ENCODE measurements at places on chromosomes 2 and 18.

- DNase-seq = no peak
These were observed 36.2 kb downstream of the EHD3 start for GRCh38 chr2:31270131-31270530.

- DNase-seq = peak; percentile 99
These were observed at the start of gene ARHGAP15 for GRCh38 chr2:143128681-143129580. TSS of gene ARHGAP15 (plus strand) at chr2:143129419.

- DNase-seq = no peak
These were observed 144.0 kb downstream of the CLIP4 start for GRCh38 chr2:29259221-29259620.

DNA sequence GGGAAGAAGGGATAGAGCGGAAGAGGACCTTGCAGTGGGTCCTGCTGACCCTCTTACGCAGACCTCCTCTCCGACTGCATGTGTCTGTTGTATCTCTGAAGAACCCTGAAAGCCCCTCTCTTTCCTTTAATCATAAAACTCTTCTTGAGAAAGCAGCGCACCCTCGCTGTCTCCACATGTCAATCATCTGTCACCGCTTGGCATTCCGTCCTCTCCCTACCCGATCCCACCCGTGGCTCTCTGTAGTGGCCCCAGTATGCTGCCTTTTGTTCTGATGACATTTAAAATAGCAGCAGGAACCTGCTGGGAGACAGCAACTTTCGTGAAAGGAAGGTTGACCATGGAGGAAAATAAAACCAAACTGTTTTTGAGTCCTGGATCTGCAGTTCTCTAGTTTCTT lies 582.9 kb upstream of the SALL3 start:
- DNase-seq = no peak

GRCh38 chr2:29921560-29921915 lies at the start of gene ALK:
TSS of gene ALK (minus strand) at chr2:29921586. CDS start at chr2:29920659, 927 bp downstream.
- DNase-seq = peak; percentile 91

DNA sequence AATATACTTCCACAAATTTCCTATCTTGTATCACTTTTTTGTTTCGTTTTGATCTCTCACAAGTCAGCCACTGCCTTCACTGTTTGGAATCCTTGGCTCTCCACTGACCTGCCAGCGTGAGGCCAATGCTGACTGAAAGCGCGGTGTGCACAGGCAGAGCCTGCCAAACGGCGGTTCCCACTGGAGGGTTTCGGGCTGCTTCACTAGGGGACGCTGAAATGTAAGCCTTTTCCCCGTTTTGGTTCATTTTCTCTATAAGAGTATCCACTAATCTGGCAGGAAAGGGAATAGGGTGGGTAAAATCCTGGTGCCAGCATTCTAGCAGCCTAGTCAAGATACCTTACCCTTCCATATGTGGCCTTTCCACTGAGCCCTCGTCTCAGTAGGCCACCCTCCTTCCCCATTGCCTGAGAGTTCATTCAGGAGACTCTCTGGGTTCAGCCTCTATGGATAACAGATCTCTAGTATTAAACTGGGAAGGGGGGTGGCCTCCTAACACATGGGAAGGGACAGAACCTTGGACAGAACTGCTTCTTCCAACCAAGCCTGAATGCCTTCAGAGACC lies 91.5 kb downstream of the DYM start:
- DNase-seq = no peak

DNA sequence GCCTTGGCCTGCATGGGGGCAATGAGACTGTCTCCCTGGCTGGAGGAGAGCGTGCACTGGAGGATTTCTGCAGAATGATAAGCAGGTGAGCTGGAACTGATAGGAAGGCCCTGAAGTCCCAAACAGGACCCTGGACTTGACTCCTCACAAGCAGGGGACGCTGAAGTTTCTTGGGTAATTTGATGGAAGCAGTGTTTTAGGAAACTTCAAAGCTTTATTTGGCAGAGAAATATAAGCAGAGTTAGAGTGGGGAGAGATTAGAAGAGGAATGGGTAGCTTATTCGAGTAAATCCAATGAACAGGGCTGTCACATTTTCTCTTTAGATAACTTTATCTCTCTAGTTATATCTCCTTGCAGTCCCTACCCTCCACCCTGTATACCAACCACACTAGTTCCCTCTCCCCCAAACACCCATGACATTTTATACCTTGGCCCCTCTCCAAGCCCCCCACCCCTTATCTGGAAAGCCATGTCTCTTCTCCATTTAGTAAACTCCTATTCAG lies 73.6 kb upstream of the IGFBP5 start:
- DNase-seq = no peak

- DNase-seq = no peak
These were observed 22.5 kb upstream of the RAB31 start for GRCh38 chr18:9685615-9685890.

DNA sequence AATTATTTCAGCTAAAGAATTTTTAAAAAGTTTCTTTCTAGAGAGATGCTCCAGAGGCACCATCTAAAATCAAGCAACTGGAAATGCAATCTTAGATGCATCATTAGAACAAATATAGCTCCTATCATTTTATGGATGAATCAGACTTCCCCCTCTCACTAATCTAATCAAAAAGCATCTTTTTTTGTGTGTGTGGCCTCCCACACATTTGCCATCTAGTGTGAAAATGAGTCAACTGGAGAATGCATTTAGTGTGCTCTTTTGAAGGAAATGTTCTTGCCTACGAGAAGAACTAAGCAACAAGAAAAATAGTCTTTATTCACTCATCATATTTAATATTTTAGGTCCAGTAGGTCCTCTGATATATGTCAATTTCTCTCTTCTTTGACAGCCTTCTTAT lies 39.5 kb upstream of the FIGN start:
- no peak for DNase-seq

DNA sequence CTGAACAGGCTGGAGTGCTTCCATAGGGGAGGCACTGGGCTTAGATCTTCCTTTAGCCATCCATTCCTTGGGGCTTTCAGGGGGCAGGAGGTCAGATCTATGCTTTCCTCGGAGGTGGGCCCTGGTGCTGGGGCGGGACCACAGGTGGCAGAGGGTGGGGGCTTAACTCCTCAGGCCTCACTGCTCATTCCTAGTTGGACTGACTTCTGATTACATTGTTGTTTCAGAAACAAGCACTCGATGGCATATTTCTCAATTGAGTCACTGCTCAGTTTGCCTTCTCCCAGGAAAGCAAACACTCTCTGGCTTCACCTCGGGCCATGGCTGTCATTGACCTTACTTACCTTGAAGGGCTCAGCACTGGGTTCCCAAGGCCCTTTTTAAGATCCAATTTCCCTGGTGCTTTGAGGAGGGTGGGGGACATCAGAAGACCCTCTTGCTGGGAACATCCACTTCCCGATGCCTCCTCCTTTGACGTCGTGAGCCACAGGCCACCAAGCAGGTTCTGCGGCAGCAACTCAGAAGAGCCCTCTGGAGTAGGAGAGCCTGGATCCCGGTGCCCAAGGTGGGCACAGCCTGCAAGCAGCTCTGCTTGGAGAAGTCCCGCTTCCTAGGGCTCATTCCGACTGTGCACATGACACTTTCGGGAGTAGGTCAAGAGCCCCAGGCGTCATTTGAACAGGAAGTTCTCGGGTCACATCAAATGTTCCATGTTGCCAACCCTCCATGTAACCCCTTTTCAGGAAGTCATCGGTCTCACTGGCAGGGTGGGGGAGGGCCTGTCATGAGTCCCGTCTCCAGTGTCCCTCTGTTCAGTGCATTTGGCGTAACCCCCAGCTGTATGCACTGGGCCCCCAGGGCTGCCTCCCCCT lies 40.6 kb downstream of the SDC1 start:
- DNase-seq = no peak

DNA sequence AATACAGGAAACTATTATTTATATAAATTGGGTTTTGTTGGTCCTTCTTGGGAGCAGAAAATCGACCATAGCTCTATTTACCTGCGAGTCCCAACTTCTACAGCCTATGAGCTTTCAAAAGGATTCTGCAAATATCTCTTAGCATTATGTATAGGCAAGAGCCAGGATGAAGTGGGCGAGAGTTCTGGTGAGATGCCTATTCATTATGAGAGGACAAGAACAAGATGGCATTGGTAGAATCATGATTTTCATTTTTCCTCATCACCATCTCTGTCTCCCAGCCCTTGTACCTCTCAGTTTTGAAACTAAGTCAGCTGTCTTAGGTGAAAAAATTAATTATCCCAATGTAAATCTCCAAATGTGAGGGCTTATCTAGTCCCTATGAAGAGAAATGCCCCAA lies 25.0 kb downstream of the WIPF1 start:
- DNase-seq = no peak

DNA sequence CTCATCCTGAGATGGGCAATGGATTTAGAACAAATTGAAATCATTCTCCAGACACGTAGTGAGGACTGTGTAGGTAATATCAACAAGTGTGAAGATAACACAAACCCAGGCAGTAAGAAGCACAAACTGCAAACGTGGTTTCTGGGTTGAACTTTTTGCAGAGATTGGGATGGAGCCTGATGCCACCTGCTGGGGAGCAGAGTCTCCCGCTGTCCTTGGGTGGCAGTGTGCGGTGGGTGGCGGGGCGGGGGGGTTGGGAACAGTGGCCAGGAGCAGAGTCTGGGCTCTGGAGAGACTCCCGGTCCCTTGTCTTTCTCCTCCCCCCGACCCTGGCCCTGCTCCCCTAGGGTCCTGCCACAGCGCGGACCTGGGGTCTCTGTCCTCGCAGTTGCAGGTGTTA lies 19.5 kb downstream of the TRAF3IP1 start:
- DNase-seq = no peak

GRCh38 chr18:49226243-49227000 lies 234.0 kb downstream of the DYM start:
- no peak for DNase-seq

DNA sequence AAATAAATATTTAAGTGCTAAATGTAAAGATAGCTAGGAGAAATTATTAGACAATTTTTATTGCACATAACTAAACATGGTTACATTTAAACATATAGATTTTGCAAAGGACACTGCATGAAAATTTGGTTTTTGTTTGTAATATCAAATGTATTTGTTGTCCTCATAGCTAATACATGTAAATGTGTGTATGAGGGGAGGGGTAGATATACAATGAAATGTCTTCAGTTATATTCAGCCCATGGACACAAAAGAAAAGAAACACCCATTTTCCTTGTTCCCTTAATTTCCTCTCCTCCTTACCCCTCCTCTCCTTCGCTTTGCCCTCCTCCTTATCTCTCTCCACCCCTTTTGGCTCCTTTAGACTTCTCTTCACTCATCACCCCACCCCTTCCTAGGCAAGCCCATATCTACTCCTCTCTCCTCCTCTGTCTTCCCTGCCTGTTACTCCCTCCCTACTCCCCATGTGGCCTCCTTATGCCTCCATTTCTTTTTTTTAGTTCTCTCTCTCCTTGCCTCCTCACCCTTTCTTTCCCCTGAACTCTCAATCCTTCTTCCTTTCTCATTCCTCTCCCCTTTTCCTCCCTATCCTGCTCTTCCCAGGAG lies 1.4 kb downstream of the COL3A1 start:
- no peak for DNase-seq

GRCh38 chr2:106975641-106976040 lies 89.7 kb upstream of the ST6GAL2 start:
- no peak for DNase-seq

DNA sequence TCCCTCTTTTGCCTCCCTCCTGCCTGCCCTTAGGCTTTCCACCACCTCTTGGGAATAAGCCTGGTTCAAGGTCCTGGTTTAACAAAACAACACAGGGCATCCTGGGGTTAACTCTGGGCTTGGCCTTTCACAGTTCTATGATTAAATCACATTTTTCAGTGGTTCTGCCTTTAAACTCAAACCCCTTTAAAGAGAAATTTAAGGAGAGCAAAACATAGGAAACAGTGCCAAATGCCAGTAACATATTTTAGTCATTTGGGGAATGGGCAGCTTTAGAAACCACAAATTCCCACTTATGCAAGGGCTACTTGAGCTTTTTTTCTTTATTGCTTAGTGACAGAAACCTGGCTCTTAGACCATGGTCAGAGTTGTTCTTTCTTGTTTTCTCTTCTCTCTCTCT lies 112.2 kb upstream of the FZD5 start:
- no peak for DNase-seq

DNA sequence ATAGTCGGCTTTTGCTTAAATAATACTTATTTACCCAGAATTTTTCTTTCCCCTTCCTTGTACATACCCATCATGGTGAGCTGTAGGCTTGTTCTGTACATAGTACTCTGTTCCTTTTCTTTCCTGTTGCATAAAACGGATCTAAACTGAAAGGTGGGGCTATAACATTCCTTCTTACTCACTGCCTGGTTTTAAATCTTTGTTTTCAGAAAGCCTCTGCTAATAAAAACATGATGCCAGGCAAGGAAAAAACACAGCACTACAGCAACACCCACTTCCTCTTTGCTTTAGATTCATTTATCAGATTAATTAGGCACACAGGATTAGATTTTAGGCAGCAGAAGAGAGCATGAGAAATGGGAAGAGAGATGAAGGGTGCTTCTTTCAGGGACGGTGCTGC lies 19.6 kb upstream of the STON1 start:
- no peak for DNase-seq

- DNase-seq = no peak
These were observed 260.5 kb downstream of the CCDC85A start for GRCh38 chr2:56444339-56444738.

GRCh38 chr2:197399887-197400540 lies 34.8 kb downstream of the SF3B1 start:
- DNase-seq = no peak

- peak; percentile 89 for DNase-seq
These were observed 575 bp downstream of the ATL2 start for GRCh38 chr2:38376346-38377049.

All from Kasumi-1 (cell line).